ENCODE measurements at places on chromosomes 3 and 15.

- DNase-seq = no peak
Observed at GRCh38 chr3:34808287-34808686, 831.0 kb upstream of the ARPP21 start.

- no peak for DNase-seq
Observed at GRCh38 chr3:141963301-141963700, 86.9 kb downstream of the ATP1B3 start.

- no peak for DNase-seq
Observed at GRCh38 chr3:69122403-69122802, at the start of gene LMOD3. LMOD3 (minus strand) TSS chr3:69122595; CDS start chr3:69122386, 209 bp downstream.

GRCh38 chr3:59121346-59122144 is 71.7 kb upstream of the CFAP20DC start:
- no peak for DNase-seq

DNA sequence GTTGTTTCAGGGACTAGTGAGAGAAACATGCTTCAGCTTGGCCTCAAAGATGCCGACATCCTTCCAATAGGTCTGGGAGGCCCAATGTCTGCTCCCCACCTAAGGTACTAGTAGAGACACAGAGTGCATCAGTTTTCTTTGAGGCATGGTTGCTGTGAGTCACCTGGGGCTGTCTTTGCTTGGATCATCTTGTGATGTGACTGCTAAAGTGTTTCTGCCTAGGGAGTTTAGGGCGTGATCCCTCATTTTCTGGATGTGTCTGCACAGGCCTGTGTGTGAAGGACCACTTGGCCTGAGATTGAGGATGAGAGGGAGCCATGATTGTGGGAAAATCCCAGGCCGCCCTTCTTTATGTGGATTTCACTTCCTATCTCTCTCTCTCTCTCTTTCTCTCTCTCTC is 4.8 kb downstream of the GASK1A start:
- DNase-seq = no peak

DNA sequence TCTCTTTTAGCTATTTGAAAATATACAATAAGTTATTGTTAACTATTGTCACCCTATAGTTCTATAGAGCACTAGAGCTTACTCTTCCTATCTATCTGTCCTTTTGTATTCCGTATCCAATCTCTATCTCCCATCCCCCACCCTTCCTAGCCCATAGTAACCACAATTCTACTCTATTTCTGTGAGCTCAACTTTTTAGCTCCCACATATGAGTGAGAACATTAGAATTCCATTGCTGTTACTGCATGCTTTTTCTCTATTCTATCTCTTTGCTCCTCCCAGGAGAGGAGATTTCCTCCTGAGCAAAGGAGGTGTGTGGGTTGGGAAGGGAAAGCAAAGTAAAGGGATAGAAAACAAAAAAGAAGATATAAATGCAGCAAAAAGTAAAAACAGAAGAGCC is 105.6 kb upstream of the SLC4A7 start:
- no peak for DNase-seq

GRCh38 chr3:145716519-145716918 is 444.5 kb downstream of the PLOD2 start:
- DNase-seq = no peak

DNA sequence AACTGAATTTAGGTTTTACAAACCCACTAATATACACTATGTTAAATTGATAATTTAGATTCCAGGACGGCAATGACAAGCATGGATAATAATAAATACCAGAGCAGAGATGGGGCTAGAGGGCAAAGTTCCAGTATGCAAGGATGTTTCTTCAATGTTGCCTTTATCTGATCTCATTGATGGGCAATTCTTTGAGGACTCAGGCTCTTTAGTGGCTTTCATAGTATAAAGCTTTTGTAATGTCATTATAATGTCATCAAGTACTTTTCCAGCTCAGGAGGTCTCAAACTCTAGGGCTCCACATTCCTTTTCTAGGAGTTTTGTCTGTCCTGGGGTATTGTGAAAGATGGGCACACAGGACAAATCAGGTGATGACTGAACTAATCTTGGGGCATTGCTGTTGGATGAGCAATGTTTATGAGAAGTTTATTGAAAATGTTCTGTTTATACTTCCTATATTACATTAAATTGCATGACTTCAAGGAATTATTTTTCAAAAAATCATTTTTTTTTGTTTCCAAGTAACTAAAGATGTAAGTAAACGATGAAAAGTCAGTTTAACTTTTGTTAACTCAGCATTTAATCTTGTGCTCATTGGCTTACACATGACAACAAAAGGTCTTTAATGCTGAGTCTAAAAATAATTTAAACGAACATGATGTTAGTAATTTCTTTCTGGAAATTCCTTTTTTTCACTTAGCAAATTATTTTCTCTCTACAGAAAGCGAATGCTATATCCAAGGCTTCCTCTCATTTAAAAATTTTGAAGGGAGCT is 116.4 kb downstream of the OXSM start:
- no peak for DNase-seq

GRCh38 chr3:51691021-51691420 is 15.8 kb upstream of the GRM2 start:
- DNase-seq = no peak

- DNase-seq = no peak
Observed at GRCh38 chr3:56775838-56776555, 25.8 kb downstream of the ARHGEF3 start.

GRCh38 chr3:131564812-131565211 is 62.0 kb upstream of the MRPL3 start:
- no peak for DNase-seq

DNA sequence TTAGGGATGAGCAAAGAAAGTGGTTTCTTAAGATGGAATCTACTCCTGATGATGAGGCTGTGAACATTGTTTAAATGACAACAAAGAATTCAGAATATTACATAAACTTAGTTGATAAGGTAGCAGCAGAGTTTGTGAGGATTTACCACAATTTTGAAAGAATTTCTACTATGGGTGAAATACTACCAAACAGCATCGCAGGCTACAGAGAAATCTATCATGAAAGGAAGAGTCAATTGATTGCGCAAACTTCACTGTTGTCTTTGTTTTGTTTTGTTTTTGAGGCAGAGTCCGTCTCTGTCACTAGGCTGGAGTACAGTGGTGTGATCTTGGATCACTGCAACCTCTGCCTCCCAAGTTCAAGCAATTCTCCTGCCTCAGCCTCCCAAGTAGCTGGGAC is 107.4 kb upstream of the SLC6A6 start:
- no peak for DNase-seq

- DNase-seq = no peak
Observed at GRCh38 chr3:145628211-145628610, 532.8 kb downstream of the PLOD2 start.

DNA sequence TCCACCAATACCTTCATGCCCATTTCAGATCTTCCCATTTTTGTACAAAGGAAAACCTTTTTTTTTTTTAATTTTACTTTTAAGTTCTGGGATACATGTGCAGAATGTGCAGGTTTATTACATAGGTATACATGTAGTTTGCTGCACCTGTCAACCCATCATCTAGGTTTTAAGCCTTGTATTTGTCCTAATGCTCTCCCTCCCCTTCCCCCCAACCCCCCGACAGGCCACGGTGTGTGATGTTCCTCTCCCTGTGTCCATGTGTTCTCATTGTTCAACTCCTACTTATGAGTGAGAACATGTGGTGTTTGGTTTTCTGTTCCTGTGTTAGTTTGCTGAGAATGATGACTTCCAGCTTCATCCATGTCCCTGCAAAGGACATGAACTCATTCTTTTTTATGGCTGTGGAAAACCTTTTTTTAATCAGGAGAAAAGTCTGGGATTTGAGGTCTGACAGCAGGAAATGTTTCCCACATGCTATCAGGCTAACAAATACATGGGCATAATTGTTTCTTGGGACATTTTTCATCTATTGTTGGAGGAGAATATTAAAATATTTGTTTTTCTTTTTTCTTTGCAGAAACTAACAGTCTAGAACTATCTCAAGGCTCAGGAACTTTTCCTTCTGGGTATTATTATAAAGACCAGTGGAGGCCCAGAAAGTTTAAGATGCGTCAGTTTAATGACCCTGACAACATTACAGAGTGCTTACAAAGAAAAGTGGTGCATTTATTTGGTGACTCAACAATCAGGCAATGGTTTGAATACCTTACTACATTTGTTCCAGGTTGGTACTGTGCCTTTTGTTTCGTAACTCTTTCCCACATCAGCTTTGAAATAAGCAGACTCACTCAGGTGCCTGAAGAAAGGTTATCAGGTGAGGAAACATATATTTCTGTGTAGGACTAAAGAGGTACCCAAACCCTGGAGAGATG is 32.8 kb upstream of the NFKBIZ start:
- DNase-seq = no peak

GRCh38 chr3:16069149-16069922 is 105.1 kb upstream of the GALNT15 start:
- no peak for DNase-seq

DNA sequence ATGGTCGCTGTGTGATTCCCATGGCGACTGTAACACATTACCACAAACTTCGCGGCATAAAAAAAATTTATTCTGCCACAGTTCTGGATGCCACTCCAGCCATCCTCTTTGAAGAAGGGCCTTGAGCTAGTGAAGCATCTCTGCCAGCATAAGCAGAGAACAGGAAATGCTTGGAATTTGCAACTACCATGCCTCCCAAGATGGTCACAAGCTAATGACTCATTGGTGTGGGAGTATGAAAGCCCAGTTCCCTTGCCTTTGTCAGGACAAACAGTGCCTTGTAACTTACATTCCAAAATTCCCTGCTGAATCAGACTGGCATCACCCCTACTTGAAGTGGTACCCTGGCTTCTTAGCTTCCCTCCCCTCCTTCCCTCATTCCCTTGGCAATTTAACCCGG is 129.7 kb downstream of the PROS1 start:
- no peak for DNase-seq

GRCh38 chr3:181330257-181330656 is 340.7 kb upstream of the DNAJC19 start:
- DNase-seq = no peak

DNA sequence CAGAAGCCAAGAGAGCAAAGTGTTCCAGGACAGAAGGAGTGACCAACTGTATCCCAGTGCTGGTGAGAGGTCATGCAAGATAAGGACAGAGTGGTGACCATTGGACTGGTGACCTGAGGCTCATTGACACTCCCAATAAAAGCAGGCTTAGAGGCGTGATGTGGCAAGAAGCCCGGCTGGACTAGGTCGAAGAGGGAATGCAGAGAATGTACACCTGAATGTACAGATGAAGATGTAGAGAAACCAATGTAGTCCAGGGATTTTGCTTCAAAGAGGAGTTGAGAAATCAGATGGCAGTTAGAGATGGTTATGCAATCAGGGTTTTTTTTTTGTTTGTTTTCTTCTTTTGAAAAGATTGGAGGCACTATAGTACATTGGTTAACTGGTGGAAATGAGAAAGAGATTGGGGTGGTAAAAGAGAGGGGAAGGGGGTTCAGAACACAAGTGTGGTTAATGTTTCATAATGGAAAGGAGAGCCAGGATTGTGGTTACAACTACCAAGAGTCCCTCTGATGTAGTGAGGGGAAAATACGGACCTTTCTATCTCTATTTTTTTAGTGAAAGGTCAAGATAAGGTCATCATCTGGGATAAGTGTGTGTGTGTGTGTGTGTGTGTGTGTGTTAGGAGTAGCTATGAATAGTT is 23.3 kb downstream of the ST3GAL6 start:
- no peak for DNase-seq

DNA sequence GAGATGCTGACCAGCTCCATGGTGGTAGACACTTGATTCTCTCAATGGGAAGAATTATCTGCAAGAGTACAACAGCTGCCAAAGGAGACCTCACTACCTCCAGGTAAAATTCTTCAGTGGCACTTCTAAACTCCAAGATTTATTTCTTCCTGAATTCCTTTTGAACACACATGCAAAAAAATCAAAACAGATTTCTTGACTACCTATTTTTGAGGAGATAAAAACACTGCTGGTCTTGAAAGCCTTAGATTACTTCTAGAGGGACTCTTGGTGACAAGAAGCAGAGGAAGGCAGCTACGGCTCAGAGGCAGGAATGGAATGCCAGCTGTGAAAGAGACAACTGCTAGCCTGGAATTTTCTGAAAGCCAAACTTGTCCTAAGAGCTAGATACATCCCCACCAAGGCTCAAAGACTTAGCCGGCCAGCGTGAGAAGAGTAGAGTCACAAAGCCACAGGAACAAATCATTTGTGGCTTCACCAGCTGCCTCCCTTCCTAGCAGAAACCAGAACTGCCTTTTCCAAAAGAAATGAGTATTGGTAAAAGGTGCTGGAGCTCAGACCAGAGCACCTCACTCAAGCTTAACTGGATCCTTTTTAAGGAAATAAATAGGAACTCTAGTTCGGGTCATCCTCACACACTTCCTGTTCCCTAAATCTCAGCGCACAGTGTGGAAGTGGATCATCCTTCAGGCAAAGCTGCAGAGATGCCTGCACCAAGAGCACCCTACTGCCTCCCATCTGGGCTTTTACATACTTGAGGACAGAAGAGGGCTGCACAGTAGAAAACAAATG is 32.6 kb downstream of the CLK3 start:
- DNase-seq = no peak

DNA sequence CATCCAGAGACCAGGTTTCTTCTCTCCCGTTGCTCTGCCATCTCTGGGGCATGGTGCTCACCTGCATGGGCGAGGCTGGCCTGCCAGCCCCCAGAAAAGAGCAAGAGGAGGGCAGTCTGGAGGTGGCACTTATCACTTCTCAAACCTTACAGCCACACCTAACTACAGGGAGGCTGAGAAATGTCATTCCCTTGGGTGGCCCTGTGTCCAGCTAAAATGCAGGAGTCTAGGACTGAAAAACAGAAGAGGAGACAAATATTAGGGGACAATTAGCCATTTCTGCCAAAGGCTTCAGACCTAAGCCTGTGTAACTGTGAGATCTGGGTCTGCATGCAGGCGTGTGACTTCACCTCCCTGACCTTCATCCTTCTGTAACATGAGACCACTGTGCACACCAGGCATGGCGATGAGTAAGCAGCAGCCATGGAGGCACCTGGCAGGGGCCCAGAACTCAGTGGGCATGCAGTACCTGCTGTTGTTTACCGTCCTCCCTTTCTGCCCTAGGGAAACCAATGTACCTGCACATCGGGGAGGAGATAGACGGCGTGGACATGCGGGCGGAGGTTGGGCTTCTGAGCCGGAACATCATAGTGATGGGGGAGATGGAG is 83.4 kb downstream of the MESD start:
- no peak for DNase-seq

- no peak for DNase-seq
Observed at GRCh38 chr15:63013052-63013808, 29.3 kb upstream of the TPM1 start.

- no peak for DNase-seq
Observed at GRCh38 chr3:59380146-59380545, 330.3 kb upstream of the CFAP20DC start.

GRCh38 chr3:51709004-51709420 is 2.1 kb downstream of the GRM2 start:
- DNase-seq = no peak

GRCh38 chr15:71387810-71388209 is 272.5 kb downstream of the THSD4 start:
- no peak for DNase-seq

DNA sequence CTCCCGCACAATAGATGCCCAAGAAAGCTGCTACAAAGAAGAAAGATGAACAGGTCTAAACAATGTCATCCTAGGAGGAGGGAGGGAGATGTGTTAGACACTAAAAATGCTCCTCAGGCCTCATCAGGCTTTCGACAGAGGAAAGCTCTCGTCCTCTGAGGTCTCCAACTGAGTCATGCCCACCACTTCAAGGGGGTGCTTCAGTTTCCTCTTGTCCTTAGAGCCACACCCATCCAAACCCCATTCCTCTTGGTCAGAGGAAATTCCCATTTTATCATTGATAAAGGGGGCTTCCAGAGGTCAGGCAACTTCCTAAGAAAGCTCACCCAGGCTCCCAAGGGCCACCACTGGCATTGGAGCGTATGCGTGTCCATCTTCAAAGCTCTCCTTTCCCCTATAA is 50.1 kb downstream of the HEG1 start:
- DNase-seq = no peak

- DNase-seq = no peak
Observed at GRCh38 chr3:50138266-50139200, 16.6 kb upstream of the SEMA3F start.

Measured in stimulated activated CD8-positive, alpha-beta memory T cell treated with anti-CD3 and anti-CD28 coated beads, Interleukin-4, amount 100 ng/mL, for 1 hour (primary cell).